ENCODE measurements at places on chromosomes 7 and 10.

GRCh38 chr10:69179089-69179742, 818 bp upstream of the SUPV3L1 start:
- peak; percentile 1 for DNase-seq

DNA sequence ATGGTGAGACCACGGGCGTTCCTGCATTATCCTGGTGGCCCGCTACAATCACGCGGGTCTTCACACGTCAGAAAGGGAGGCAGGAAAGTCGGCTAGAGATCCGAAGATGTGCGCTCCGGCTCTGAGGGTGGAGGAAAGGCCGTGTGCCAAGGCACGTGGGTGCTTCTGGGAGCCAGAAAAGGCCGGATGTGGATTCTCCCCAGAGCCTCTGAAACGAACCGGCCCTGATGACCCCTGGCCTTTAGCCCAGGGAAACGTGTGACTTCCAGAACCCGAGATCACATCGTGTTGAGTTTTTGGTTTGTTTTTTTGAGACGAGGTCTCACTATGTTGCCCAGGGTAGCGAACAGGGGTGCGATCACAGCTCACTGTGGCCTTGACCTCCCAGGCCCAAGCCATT, 244.2 kb downstream of the ELFN1 start:
- no peak for DNase-seq

DNA sequence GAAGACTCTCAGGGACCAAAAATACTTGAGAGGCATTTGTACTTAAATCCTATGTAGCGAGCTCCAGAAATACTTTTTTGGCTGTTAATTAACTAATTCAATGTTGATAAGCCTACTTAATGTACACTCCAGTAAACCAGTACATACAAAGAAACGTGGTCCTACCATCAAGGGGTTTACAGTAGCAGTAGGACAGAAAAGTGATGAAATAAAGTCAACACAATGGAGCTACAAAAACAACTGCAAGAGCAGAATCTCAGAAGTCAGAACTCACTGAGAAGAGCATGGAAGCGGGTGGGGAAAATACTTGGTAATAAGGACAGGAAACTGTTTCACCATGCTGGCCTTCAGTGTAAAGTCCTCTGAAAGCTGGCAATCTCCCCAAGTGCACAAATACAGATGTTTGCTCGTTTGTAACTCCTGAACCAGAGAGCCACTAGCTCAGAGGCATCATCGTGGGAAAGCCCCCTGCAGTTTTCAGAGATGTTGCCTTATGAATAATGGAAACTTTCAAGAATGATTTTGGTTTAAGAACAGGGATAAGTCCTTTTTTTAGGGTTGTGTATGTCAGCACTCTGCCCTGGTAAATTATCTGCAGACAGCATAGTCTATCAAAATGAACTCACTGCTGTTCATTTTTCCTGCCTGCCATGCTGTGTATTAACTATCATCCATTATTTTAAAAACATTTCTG, 233.2 kb downstream of the SORCS1 start:
- no peak for DNase-seq

DNA sequence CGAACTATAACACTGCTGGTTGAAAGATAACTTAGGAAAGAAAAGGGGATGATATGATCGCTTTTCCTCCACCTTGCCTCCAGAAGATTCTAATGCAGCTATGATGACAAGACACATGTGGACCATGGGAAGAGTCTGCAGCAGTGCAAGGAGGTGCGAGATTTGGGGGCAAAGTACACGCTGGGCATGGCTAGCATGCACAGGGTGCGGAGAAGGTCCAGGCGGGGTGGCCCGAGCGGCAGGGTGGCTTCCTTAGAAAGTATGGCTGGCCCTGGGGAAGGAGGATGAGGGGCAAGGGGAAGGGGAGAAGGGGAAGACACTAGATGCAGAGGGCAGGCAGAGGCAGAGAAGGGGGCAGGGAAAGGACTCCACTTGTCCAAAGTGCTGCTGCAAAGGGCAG, 15.6 kb downstream of the ATXN7L1 start:
- no peak for DNase-seq

GRCh38 chr10:22491480-22491879, 146.2 kb downstream of the SPAG6 start:
- DNase-seq = no peak

- no peak for DNase-seq
These were observed 99.5 kb upstream of the ABI1 start for GRCh38 chr10:26960308-26960707.

- no peak for DNase-seq
These were observed 62.6 kb upstream of the MTPN start for GRCh38 chr7:136039577-136040345.

GRCh38 chr7:79159040-79159664, 294.3 kb downstream of the MAGI2 start:
- no peak for DNase-seq

DNA sequence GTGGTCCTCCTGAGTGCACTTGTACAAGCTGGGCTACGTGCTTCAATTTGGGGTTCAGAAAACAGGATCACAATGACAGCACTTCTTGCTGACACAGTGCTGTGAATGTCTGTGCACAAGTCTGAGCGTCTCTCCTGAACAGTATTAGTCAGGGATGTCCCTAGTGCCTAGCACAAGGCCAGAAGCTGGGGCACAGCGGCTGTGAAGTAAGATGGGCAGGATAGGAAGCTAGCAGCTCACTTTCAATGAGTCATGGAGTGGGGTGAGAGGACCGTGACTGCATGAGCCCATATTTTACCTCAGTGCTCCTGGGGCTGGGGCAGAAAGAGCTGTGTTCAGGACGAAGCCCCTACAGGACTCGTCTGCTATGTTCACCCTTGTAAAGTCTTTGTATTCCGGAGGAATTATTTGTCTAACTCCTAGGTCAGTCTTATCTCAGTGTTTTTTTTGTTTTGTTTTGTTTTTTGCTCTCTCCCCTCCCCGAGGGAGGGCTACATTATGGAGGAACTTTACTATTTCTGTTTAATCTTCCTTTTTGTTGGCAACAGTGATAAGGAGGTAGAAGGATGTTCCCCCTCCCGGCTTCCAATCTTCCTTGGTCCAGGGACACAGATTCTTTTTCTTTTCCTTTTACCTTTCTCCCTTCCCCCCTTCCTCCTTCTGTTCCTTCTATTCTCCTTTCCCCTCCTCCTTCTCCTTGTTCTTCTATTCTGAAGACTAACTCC, 2.8 kb upstream of the LRMDA start:
- DNase-seq = no peak

DNA sequence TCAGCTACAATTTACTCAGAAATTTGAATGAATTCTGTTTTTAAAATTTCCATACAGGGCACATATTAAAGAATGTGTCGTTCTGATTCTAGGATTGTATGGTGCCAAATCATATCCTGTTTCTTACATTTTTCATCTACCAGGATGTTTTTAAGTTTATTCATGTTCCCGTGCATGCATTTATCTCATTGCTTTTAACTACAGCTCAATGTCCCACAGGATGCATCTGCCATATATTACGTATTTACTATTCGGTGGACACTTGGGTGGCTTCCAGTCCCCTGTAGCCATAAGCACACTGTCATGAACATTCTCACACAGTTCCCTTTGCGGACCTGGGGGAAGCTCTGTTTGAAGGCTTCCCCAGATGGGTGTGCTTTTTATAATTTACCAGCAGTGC, 122.3 kb downstream of the CCDC71L start:
- no peak for DNase-seq

GRCh38 chr7:82616059-82616728, 172.6 kb upstream of the CACNA2D1 start:
- DNase-seq = no peak

DNA sequence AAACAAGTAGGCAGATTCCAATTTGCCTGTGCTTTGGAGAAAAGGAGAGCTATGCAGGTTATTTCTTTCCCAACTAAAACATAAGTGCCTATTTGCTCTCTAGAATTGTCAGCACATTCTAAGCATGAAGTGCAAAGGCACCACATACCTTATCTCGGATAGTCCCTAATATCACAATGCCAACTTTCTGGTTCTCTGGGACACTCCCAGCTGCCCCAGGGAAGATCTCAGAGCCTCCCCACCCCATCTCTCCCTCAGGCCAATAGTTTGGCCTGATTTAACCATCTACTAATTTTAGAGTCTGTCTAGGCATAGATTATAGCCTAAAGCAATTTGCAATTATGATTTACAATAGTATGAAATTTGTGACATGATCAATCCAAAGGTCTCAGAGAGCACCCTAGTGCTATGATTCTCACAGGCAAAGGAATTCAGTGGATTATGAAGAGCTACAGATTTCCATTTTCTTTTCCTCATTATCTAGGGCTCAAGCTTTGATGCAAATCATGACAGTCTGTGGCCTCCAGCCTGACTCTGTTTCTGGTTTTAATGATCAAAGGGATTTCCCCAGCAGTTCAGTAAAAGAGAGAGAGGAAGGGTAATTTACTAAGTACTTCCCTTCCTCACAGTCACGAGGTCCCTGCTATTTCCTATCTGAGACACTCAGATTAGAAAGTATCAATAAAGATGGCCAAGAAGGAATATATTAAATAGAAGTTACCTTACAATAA, 29.0 kb upstream of the IL6 start:
- no peak for DNase-seq

Measured in HT-29 (cell line).